ENCODE measurements at places on chromosomes 16 and 17. TPM values are rescaled to one million over a fixed set of nuclear protein-coding genes. Genes with fewer than 3 reads are reported as not detected.

The DERL2 gene
- 70.3 TPM for total RNA-seq

The FGF11 gene
- 9.4 TPM for total RNA-seq

The KARS1 gene
- total RNA-seq: 207 TPM

The RGS11 gene
- not detected for total RNA-seq

The SLX1B gene
- 100 TPM for total RNA-seq

The ABAT gene
- 5.4 TPM for total RNA-seq

The CCDC200 gene
- not detected for total RNA-seq

The UNC13D gene
- 161 TPM for total RNA-seq

The MVP gene
- total RNA-seq: 187 TPM

The GPR139 gene
- total RNA-seq: not detected

The CYB5B gene
- 157 TPM for total RNA-seq

The TMED6 gene
- total RNA-seq: 1.3 TPM

The CA7 gene
- not detected for total RNA-seq

The RNU2-1 gene
- 8,052 TPM for total RNA-seq

GRCh38 chr16:35140293-35140986, 1681.0 kb downstream of the TP53TG3F start:
- no peak for DNase-seq
- no peaks in the 10 kb centered on the region for H3K27me3 ChIP-seq
- H3K36me3 ChIP-seq: peaks cover 2% of the 10 kb centered on the region
- no peak overlapping the region for H3K4me3 ChIP-seq
- H3K4me1 ChIP-seq: no peaks in the 10 kb centered on the region

GRCh38 chr17:9421525-9421924, 154.1 kb downstream of the STX8 start:
- H3K27me3 ChIP-seq: no peaks in the 10 kb centered on the region
- H3K4me3 ChIP-seq: no peak overlapping the region
- no peak for DNase-seq
- H3K27ac ChIP-seq: no peak overlapping the region
- H3K36me3 ChIP-seq: peaks cover 13% of the 10 kb centered on the region

GRCh38 chr17:82794781-82795482, 43.1 kb downstream of the TBCD start:
- no peak overlapping the region for H3K4me3 ChIP-seq
- H3K4me1 ChIP-seq: no peaks in the 10 kb centered on the region
- H3K36me3 ChIP-seq: peaks cover 2% of the 10 kb centered on the region
- H3K27me3 ChIP-seq: no peaks in the 10 kb centered on the region
- no peak overlapping the region for H3K27ac ChIP-seq
- no peak for DNase-seq

GRCh38 chr17:74601944-74602572, 10.0 kb upstream of the CD300LD start:
- H3K4me3 ChIP-seq: no peak overlapping the region
- H3K4me1 ChIP-seq: peaks cover 42% of the 10 kb centered on the region
- H3K36me3 ChIP-seq: no peaks in the 10 kb centered on the region
- no peak overlapping the region for H3K27ac ChIP-seq
- H3K27me3 ChIP-seq: peaks cover 16% of the 10 kb centered on the region
- peak; percentile 51 for DNase-seq

GRCh38 chr17:69375229-69375628, 39.3 kb upstream of the MAP2K6 start:
- peaks cover 2% of the 10 kb centered on the region for H3K4me1 ChIP-seq
- no peak for DNase-seq
- H3K4me3 ChIP-seq: no peak overlapping the region
- H3K27ac ChIP-seq: no peak overlapping the region
- no peaks in the 10 kb centered on the region for H3K36me3 ChIP-seq

DNA sequence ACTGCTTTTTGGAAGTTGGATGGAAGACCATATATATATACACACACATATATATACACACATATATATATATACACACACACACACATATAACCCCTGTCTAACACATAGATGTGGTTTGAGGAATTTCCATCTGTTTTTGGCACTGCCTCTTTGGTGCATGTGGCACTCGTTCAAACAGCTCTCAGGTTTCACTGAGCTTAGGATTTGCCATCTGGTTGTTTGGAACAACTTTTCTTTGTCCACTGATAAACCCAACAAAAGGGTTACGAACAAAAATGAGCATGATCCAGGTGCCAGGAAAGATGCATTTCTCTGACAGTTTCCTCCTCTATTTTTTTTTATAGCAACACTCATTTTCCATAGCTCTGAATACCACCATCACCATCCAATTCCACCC, 14.6 kb upstream of the KCNJ16 start:
- H3K27ac ChIP-seq: no peak overlapping the region
- no peak overlapping the region for H3K4me3 ChIP-seq
- no peaks in the 10 kb centered on the region for H3K4me1 ChIP-seq

- no peak overlapping the region for H3K27ac ChIP-seq
- H3K4me1 ChIP-seq: no peaks in the 10 kb centered on the region
- no peak overlapping the region for H3K4me3 ChIP-seq
- H3K36me3 ChIP-seq: no peaks in the 10 kb centered on the region
Measured at GRCh38 chr17:916315-916714, 63.3 kb downstream of the NXN start.

- no peaks in the 10 kb centered on the region for H3K4me1 ChIP-seq
- no peak for DNase-seq
Measured at GRCh38 chr16:49696414-49697101, 159.4 kb downstream of the ZNF423 start.

- no peak overlapping the region for H3K4me3 ChIP-seq
- peaks cover 7% of the 10 kb centered on the region for H3K4me1 ChIP-seq
- no peak overlapping the region for H3K27ac ChIP-seq
- H3K36me3 ChIP-seq: no peaks in the 10 kb centered on the region
- H3K27me3 ChIP-seq: peaks cover 30% of the 10 kb centered on the region
Measured at GRCh38 chr17:81479175-81480071, 33.2 kb downstream of the ACTG1 start.

GRCh38 chr16:71851746-71852145, 6.0 kb downstream of the ATXN1L start:
- no peak for DNase-seq
- H3K4me3 ChIP-seq: no peak overlapping the region
- no peaks in the 10 kb centered on the region for H3K27me3 ChIP-seq
- H3K27ac ChIP-seq: no peak overlapping the region
- peaks cover 66% of the 10 kb centered on the region for H3K4me1 ChIP-seq

GRCh38 chr16:12659871-12660270, 143.8 kb downstream of the CPPED1 start:
- DNase-seq: no peak
- no peaks in the 10 kb centered on the region for H3K4me1 ChIP-seq
- peaks cover 18% of the 10 kb centered on the region for H3K36me3 ChIP-seq
- no peak overlapping the region for H3K4me3 ChIP-seq
- no peak overlapping the region for H3K27ac ChIP-seq
- H3K27me3 ChIP-seq: no peaks in the 10 kb centered on the region

GRCh38 chr17:50292465-50292864, 18.2 kb downstream of the TMEM92 start:
- DNase-seq: no peak
- H3K27ac ChIP-seq: no peak overlapping the region
- peaks cover 22% of the 10 kb centered on the region for H3K4me1 ChIP-seq
- peaks cover 10% of the 10 kb centered on the region for H3K27me3 ChIP-seq
- H3K4me3 ChIP-seq: no peak overlapping the region

DNA sequence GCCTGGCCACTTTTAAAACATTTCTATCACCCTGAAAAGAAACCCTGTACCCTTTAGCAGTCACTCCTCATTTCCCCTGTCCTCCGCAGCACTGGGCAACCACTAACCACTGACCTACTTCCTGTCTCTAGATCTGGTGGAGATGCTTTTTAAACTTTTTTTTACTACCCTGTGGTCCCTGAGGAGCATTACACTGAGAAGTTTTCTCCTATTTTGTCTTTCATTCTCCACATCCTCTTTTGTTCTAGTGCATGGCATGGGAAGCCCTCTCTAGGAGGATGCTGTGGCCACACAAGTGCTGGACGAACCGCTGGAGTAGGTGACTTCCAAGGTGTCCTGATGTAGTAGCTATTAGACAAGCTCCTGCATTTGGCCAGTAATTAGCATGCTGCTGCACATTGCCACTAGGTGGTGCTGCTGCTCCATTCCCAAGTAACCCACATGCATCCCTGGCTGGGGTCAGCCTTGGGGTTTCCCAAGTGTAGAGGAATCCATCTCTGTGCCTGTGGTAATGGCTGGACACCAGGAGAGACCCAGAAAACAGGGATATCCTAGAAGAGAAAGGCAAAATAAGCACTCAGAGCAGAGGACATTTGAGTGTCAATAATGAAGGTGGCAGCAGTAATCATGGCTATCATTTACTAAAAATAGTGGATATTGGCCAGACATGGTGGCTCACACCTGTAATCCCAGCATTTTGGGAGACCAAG, 143.8 kb upstream of the CRHR1 start:
- H3K36me3 ChIP-seq: peaks cover 1% of the 10 kb centered on the region
- peak; percentile 80 for DNase-seq
- H3K4me1 ChIP-seq: peaks cover 11% of the 10 kb centered on the region
- no peak overlapping the region for H3K27ac ChIP-seq

DNA sequence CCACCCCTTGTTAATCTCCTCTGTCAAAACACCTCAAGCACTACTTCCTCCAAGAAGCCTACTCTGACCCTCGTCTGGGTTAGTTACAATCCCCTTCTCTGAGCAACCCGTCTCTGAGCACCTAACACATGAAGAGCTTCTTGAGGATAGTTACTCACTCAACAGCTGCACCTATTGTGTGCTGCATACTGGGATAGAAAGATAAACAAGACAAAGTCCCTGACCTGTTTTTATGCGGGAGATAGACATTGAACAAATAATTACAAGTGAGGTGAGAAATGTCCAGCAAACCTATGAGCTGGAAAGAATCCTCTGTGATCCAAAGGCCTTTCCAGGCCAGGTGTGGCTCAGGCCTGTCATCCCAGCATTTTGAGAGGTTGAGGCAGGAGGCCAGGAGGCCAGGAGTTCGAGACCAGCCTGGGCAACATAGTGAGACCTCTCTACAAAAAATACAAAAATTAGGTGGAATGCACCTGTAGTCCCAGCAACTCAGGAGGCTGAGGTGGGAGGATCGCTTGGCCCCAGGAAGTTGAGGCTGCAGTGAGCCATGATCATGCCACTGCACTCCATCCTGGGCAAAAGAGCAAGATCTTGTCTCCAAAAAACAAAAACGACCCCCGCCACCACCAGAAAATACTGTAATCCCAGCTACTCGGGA, 5.5 kb upstream of the ZNF771 start:
- peaks cover 6% of the 10 kb centered on the region for H3K27me3 ChIP-seq
- no peak overlapping the region for H3K27ac ChIP-seq
- peaks cover 37% of the 10 kb centered on the region for H3K4me1 ChIP-seq
- peak overlapping the region; percentile 78 for H3K4me3 ChIP-seq
- no peak for DNase-seq

GRCh38 chr17:9148905-9149525, 127.7 kb downstream of the NTN1 start:
- no peaks in the 10 kb centered on the region for H3K36me3 ChIP-seq
- peaks cover 2% of the 10 kb centered on the region for H3K27me3 ChIP-seq
- H3K4me3 ChIP-seq: no peak overlapping the region
- DNase-seq: no peak
- H3K4me1 ChIP-seq: no peaks in the 10 kb centered on the region
- H3K27ac ChIP-seq: no peak overlapping the region

GRCh38 chr17:69326377-69327059, 415 bp downstream of the ABCA5 start:
- peaks cover 34% of the 10 kb centered on the region for H3K4me1 ChIP-seq
- peak overlapping the region; percentile 97 for H3K27ac ChIP-seq
- peaks cover 8% of the 10 kb centered on the region for H3K27me3 ChIP-seq
- peak overlapping the region; percentile 98 for H3K4me3 ChIP-seq

GRCh38 chr17:80006339-80006720, 29.3 kb downstream of the TBC1D16 start:
- H3K27me3 ChIP-seq: no peaks in the 10 kb centered on the region
- peaks cover 5% of the 10 kb centered on the region for H3K4me1 ChIP-seq
- no peaks in the 10 kb centered on the region for H3K36me3 ChIP-seq
- no peak overlapping the region for H3K4me3 ChIP-seq

- H3K4me1 ChIP-seq: peaks cover 36% of the 10 kb centered on the region
- DNase-seq: no peak
- H3K27ac ChIP-seq: no peak overlapping the region
Measured at GRCh38 chr16:87395181-87395842, 3.2 kb downstream of the MAP1LC3B start.

DNA sequence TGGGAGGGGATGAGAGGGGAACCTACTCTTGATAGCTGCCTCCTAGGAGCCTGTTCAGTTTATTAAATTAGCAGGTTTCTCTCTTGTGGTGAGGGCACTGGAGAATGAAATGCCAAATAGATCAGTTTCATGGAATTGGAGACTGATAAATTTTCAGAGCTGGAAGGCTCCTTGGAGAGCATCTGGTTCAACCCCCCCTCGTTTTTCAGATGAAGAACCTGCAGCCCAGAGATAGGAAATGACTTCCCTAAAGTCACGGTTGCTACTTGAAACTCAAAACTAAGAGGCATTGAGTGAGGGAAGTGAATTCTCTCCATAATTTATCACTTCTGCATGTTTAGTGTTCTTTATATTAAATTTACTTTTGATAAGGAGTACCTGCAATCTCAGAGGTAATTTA, 366.0 kb upstream of the CCL2 start:
- H3K36me3 ChIP-seq: no peaks in the 10 kb centered on the region
- peaks cover 14% of the 10 kb centered on the region for H3K27me3 ChIP-seq
- no peak overlapping the region for H3K4me3 ChIP-seq
- H3K27ac ChIP-seq: no peak overlapping the region

All from activated CD4-positive, alpha-beta T cell treated with anti-CD3 and anti-CD28 coated beads, Interleukin-2, amount 10 ng/mL, durations not matched to agents 7 days and 5 days (primary cell).